ENCODE measurements at places on chromosomes 12 and 14.

DNA sequence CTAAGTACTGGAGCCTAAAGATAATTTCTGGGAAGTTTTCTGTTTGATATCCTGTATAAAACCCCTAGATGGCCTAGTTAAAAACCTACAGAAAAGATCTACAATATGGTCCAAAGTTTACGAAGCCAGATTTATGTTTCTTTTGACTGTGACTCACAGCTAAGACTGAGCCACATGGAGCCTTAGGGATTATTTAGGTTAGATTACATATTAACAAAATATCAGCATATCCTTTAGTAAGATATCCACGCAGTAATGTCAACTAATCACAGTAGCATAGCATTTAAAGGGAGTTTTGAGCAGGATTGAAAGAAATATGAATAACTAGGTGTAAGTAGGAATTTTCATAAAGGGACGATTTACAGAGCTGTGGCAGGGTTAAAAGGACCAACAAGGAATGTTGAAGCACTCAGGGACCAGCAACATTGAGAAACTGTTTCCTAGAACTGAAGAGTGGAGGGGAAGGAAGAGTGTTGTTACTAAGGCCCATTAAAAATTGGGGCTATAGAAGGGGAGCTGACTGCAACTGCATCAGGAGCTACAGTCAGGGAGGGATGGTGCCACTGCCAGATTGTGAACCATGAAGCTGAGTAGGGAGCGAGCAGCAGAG lies 155.5 kb downstream of the DACT1 start:
- H3K27me3 ChIP-seq = peaks cover 3% of the 10 kb centered on the region
- H3K4me3 ChIP-seq = no peak overlapping the region
- DNase-seq = no peak
- H3K27ac ChIP-seq = no peak overlapping the region
- no peaks in the 10 kb centered on the region for H3K4me1 ChIP-seq
- no peaks in the 10 kb centered on the region for H3K36me3 ChIP-seq

DNA sequence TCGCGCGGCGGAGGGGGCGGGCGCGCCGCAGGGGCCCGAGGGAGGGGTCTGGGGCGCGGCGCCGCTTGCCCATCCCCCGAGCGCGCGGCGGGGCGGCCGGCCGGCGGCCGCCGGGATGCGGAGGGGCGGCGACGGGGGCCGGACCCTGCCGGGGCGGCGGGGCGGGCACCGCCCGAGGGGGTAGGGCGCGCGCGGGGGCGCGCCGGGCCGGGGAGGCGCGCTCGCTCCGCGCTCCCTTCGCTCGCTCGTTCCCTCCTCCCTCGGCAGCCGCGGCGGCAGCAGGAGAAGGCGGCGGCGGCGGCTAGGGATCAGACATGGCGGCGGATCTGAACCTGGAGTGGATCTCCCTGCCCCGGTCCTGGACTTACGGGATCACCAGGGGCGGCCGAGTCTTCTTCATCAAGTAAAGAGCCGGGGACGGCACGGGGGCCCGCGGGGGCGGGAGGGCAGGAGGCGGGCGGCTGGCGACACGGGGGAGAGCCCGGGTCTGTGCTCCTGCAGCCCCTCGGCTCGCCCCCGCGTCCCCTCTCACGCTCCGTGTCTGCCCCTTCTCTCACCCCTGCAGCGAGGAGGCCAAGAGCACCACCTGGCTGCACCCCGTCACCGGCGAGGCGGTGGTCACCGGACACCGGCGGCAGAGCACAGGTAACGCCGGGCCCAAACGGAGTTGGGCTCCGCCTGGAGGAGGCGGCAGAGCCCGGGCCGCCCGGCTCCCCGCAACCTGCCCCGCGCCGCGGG lies at the start of gene PLEKHA5:
Gene PLEKHA5, plus strand, starts transcription at position 248 of the 738 bp plus-strand sequence. Its CDS starts 67 bp downstream, at position 315.
- peak within 1 kb of the TSS; percentile 70 for H3K27ac ChIP-seq
- peak; percentile 90 for DNase-seq
- peak within 1 kb of the TSS; percentile 95 for H3K4me3 ChIP-seq
- H3K36me3 ChIP-seq = no peaks in the 10 kb centered on the region
- H3K4me1 ChIP-seq = peaks cover 11% of the 10 kb centered on the region
- no peaks in the 10 kb centered on the region for H3K27me3 ChIP-seq

GRCh38 chr12:132210223-132211055 lies 66.2 kb downstream of the NOC4L start:
- H3K4me1 ChIP-seq = no peaks in the 10 kb centered on the region
- no peaks in the 10 kb centered on the region for H3K36me3 ChIP-seq
- H3K4me3 ChIP-seq = no peak overlapping the region
- H3K27me3 ChIP-seq = peaks cover 22% of the 10 kb centered on the region
- no peak for DNase-seq
- H3K27ac ChIP-seq = no peak overlapping the region

- H3K36me3 ChIP-seq = no peaks in the 10 kb centered on the region
- no peaks in the 10 kb centered on the region for H3K27me3 ChIP-seq
- no peak overlapping the region for H3K27ac ChIP-seq
- no peaks in the 10 kb centered on the region for H3K4me1 ChIP-seq
- no peak overlapping the region for H3K4me3 ChIP-seq
These were observed 1176.1 kb downstream of the LRFN5 start for GRCh38 chr14:42782754-42783153.

DNA sequence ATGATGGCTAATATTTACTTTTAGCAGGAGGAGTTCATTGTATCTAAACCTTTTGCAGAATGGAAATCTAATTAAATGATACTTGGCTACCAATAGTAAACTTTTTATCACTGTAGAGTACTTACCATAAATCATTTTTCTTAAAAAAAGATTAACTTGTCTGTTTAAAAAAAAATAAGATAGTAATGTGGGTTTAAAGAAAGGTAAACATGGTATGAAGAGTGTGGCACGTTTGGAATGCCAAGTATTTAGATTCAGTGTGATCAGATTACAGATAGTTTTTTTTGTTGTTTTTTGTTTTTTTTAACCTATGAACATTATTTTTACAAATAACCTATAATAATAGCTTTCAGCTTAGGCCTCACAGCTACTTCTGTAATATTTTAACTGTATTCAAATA lies 25.8 kb downstream of the KTN1 start:
- DNase-seq = no peak
- no peaks in the 10 kb centered on the region for H3K36me3 ChIP-seq
- H3K4me1 ChIP-seq = peaks cover 52% of the 10 kb centered on the region
- no peak overlapping the region for H3K27ac ChIP-seq
- H3K27me3 ChIP-seq = no peaks in the 10 kb centered on the region

DNA sequence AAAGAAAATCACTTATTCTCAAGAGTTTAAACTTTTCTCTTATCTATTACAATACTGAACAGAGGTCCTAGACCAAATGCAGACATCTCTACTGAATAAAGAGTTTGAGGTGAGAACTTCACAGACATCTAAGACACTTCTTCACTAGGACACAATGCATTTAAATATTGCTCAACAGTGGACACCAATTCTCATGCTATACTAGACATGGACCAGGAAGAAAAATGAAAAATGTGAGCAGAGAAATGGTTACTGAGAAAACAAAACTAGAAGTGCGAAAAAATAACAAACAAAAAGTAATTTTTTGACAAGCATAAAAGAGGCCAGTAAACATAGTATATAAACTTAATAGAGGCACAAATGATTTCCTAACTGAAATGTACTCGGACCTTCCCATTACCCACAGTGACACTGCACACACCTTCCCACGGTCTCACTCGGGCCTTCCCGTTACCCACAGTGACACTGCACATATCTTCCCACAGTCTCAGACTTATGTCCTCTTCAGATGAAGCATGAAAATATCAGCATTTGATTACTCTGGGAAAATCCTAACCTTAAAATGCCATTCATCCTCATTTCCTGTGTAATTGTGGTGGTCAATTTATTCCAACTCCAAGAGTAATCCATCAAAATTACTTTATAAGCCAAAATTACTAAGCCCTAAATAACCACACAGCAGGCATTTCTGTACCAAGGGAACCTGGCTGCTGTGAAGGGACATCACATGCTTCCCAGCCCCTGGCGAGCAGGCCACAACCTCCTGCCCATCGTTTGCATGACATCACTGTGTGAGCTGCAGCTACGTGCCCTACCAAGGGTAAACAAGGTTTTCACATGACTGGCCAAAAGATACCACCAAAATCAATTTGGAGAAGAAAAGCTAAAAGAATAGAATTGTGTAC lies 6.4 kb downstream of the SLC15A4 start:
- DNase-seq = peak; percentile 83
- H3K36me3 ChIP-seq = no peaks in the 10 kb centered on the region
- no peaks in the 10 kb centered on the region for H3K27me3 ChIP-seq
- H3K4me1 ChIP-seq = peaks cover 52% of the 10 kb centered on the region

- H3K4me1 ChIP-seq = no peaks in the 10 kb centered on the region
- no peak for DNase-seq
- H3K4me3 ChIP-seq = peak overlapping the region; percentile 62
- no peaks in the 10 kb centered on the region for H3K36me3 ChIP-seq
- no peak overlapping the region for H3K27ac ChIP-seq
- peaks cover 42% of the 10 kb centered on the region for H3K27me3 ChIP-seq
These were observed 536 bp upstream of the TUNAR start for GRCh38 chr14:95875831-95876760.

GRCh38 chr12:54991161-54991990 lies 6.8 kb upstream of the TESPA1 start:
- H3K4me3 ChIP-seq = no peak overlapping the region
- H3K27me3 ChIP-seq = peaks cover 9% of the 10 kb centered on the region
- no peaks in the 10 kb centered on the region for H3K4me1 ChIP-seq
- DNase-seq = no peak

- H3K27ac ChIP-seq = peak overlapping the region; percentile 58
- DNase-seq = peak; percentile 89
- peaks cover 10% of the 10 kb centered on the region for H3K36me3 ChIP-seq
These were observed 446 bp upstream of the ZNF641 start for GRCh38 chr12:48351022-48351708.

- H3K27me3 ChIP-seq = no peaks in the 10 kb centered on the region
- DNase-seq = peak; percentile 1
- H3K36me3 ChIP-seq = no peaks in the 10 kb centered on the region
- H3K4me3 ChIP-seq = no peak overlapping the region
These were observed 130.5 kb downstream of the ACSS3 start for GRCh38 chr12:81208187-81208911.

DNA sequence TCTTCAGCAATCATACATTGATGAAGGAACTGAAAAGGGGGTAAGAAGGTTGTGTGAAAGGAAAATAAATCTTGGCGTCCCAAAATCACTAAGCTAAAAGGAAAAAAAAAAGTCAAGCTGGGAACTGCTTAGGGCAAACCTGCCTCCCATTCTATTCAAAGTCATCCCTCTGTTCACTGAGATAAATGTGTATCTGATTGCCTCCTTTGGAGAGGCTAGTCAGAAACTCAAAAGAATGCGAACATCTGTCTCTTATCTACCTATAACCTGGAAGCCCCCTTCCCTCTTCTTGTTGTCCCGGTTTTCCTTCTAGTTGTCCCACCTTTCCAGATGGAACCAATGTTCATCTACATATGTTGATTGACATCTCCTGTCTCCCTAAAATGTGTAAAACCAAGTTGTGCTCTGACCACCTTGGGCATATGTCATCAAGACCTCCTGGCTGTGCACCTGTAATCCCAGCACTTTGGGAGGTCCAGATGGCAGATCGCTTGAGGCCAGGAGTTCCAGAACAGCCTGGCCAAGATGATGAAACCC lies 53.1 kb downstream of the RESF1 start:
- no peaks in the 10 kb centered on the region for H3K27me3 ChIP-seq
- H3K36me3 ChIP-seq = no peaks in the 10 kb centered on the region
- no peaks in the 10 kb centered on the region for H3K4me1 ChIP-seq
- DNase-seq = no peak

DNA sequence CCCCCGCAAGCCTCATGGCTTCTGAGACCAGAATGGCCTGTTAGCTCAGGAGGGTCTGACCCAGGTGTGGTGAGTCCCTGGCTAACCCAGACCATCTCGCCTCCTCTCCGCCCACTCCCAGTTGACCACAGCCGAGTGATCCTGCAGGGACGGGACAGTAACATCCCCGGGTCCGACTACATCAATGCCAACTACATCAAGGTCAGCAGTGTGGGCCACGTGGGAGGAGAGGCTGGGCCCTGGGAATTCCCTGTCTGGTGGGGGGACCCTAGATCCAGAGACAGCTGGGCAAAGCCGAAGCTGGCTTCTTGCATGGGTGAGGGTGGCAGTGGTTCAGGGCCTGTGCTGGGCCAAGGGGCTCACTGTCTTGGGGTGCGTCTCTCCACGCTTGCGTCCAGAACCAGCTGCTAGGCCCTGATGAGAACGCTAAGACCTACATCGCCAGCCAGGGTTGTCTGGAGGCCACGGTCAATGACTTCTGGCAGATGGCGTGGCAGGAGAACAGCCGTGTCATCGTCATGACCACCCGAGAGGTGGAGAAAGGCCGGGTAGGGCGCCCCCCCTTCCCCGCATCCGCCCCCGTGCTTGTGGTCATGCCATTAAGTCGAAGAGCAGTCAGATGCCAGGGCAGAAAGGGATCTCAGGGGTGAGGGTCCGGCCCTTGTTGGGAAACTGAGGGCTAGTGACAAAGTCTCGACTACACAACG lies 5.0 kb downstream of the PTPN6 start:
- H3K27me3 ChIP-seq = no peaks in the 10 kb centered on the region
- H3K4me3 ChIP-seq = no peak overlapping the region
- H3K27ac ChIP-seq = no peak overlapping the region
- H3K36me3 ChIP-seq = no peaks in the 10 kb centered on the region

DNA sequence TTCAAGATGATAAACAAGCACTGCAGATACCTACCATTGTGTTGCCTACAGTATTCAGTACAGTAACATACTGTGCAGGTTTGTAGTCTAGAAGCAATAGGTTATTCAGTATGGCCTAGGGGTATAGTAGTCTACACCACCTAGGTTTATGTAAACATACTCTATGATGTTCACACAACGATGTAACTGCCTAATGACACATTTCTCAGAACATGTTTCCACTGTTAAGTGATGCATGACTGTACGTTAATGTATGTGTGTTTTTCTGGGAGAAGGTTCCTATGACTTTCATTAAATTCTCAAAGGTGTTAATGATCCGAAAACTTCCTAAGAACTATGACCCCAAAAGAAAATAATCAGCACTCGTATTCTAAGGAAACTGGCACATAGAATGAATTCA lies 20.9 kb upstream of the CALM1 start:
- no peak for DNase-seq
- no peaks in the 10 kb centered on the region for H3K36me3 ChIP-seq
- no peak overlapping the region for H3K27ac ChIP-seq
- H3K4me3 ChIP-seq = no peak overlapping the region
